ENCODE measurements at places on chromosomes 4 and X. TPM values are rescaled to one million over a fixed set of nuclear protein-coding genes. Genes with fewer than 3 reads are reported as not detected.

HMX1 gene
- not detected for total RNA-seq

DNA sequence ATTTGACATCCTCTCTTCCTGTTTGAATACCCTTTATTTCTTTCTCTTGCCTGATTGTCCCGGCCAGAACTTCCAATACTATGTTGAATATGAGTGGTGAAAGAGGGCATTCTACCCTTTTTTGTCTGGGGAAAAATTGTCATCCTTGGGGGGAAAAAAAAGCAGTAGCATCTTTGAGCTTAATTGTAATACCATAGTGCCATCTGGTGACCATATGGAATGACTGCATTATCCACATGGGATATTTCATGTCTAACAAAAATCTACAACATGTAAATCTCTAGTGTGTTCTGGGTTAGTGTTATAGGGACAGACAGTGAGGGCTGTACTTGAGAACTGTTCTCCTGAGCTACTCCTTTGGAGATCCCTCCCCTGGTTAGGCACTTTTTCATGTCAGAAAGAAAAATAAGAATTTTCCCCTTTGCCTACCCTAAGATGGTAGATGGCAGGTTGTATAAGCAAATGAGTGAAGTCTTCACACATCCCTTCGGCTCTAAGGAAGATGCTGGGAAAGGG, 26.0 kb downstream of the CAPN6 start:
- peak; percentile 20 for DNase-seq

- no peak for DNase-seq
Observed at GRCh38 chrX:39012621-39013111, 211.4 kb downstream of the MID1IP1 start.

DNA sequence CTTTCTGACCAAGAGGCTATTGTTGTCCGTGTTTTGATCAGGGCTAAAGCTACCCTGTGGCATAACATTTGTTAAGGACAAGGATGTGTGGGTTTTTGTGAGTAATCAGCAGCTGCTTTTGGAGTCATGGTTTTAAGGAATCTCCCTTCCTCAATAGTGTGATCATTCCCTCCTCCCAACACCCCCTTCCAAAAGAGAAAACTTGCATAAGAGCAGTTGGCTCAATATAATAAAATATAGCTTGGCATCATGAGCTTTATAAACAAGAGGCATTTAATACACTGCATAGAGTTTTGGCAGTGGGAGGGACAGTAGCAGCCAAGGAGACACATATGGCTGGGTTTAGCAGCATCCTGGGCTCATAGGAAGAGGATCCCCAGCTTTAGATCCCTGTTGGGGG, 84.7 kb downstream of the NHS start:
- DNase-seq, result no peak

GRCh38 chrX:70621743-70622142, 177.1 kb downstream of the DLG3 start:
- DNase-seq, result no peak

XKRX gene
- total RNA-seq, result 2.6 TPM

TCP11X2 gene
- not detected for total RNA-seq

SORCS2 gene
- not detected for total RNA-seq

- no peak for DNase-seq
Observed at GRCh38 chr4:28558895-28559294, 1698.3 kb downstream of the STIM2 start.

GRCh38 chr4:2598511-2599303, 62.3 kb downstream of the FAM193A start:
- DNase-seq, result no peak

DNA sequence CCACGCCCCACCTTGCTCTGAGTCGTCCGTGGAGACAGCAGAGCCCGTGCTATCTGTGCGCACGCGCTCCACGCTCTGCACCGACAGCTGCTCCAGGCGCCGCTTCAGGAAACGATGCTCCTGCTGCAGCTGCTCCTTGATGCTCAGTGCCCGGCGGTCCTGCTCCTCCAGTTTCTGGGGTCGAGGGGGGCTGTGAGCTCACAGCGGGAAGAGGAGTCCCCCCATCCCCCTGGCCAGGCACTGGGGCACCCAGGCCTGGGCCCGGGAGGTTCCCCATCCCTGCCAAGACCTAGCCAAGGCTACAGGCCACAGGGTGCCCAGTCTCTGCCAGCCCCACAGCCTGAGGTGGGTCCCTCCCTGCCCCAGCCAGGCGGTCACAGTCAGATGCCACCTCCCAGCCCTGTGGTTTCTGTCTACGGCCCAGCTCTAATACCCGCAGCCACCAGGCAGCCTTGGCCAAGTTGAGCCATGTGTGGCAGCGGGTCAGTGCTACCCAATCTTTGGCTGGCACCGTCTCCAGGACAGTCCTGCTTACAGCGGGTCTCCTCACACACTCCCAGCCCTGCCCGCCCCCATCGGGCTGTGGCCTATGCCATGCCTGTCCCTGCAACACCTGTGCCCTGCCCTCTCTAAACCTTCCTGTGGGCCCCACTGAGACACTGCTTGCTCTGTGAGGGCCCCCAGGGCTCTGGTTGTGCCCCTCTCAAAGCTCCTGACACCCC, 9.3 kb upstream of the HAUS3 start:
- DNase-seq, result no peak

CENPVL1 gene
- total RNA-seq, result not detected

GRCh38 chrX:150217609-150218008, 145.5 kb upstream of the MAMLD1 start:
- no peak for DNase-seq

UGT2B15 gene
- total RNA-seq, result not detected

RHOXF2 gene
- total RNA-seq, result not detected

GABRG1 gene
- 0.92 TPM for total RNA-seq

- peak; percentile 88 for DNase-seq
Observed at GRCh38 chr4:140150886-140151698, 2.9 kb downstream of the MAML3 start.

DNA sequence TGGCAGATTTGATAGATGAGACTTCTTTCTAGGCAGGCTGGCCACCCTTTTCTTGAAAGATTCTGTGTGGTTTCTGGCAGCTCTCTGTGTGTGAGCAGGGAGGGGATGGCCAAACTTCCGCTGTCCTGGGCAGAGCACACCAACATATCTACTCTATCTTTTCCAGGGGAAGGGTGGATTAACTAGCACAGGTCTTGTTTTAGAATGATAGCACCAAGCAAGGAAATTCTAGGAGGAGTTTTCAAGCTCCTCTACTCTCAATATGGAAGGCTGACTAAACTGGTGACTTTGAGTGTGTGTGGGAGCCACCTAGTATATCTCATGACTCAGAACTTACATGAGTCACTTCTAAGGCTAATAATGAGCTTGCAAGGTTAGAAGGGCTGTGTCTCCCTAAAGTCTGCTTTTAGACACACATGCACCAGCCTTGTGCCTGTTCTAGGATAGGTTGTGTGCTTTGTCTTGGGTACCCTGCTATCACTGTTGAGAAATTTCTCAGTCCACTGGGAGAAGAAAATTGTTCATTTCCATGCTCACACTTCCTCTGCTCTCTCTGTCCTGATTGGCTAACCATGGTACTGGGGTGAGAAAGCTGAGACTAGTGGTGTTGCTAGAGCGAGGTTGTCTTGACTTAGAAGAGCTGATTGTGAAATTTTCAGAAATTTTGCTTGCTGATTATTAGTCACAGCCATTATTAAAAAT, 72.9 kb downstream of the YIPF6 start:
- DNase-seq, result peak; percentile 7

RHOXF2B gene
- not detected for total RNA-seq

DNA sequence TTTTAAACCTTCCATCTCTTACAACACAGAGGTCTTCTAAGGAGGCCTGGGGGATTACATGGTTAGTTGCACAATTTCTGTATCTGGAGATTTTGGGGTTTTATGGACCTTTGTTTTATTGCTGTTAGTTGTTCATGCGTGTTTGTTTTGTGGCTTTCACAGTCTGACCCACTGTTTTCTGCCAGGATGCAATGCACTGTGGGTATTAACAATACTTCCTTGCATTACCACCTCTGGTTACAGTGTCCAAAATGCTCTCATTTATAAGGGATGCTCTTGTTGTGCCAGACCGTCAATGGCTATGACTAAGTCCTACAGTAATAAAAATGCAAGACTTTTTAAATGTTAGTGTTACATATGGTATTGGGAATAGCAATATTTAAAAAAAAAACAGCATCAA, 730.2 kb downstream of the KCTD8 start:
- DNase-seq, result no peak

GRCh38 chr4:68732653-68733466, 62.4 kb upstream of the UGT2B15 start:
- no peak for DNase-seq

- no peak for DNase-seq
Observed at GRCh38 chr4:142365391-142365790, 480.7 kb downstream of the INPP4B start.

FGF5 gene
- not detected for total RNA-seq

GRCh38 chr4:87166296-87166854, 54.0 kb downstream of the KLHL8 start:
- no peak for DNase-seq

GRCh38 chr4:176441594-176441993, 121.8 kb downstream of the SPCS3 start:
- DNase-seq, result no peak

Data from NCI-H460 (cell line).